ENCODE measurements at places on chromosomes 5 and 9.

DNA sequence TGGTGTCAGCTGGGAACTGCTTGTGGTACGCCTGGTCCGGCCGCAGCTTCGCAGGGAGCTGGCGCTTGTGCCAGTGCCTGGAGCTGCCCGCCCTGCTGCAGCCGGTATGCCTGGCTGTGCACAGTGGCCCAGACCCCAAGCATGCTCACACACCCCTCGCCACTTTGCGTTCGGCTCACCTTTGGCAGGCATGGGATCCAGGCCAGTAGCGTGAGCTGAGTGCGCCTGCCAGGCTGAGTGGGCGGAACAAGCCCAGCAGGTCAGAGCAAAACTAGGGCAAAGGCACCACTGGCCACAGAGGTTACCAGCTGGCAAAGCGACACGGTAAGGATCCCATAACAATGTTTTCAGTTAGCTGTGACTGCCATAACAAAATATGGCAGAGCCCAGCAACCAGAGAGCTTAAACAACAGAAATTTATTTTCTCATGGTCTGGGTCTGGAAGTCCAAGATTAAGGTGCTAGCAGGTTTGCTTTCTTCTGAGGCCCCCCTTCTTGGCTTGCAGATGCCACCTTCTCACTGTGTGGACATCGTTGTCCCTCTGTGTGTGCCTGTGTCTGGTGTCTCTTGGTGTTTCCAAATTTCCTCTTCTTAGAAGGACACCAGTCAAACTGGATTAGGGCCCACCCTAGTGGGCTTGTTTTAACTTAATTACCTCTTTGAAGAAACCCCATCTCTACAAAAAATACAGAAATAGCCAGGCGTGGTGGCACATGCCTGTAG, 61.6 kb downstream of the PSAT1 start:
- no peak for DNase-seq

GRCh38 chr5:32150366-32150765, 23.8 kb downstream of the GOLPH3 start:
- DNase-seq = no peak

GRCh38 chr9:93954434-93955061, 607 bp downstream of the BARX1 start:
- DNase-seq = no peak

DNA sequence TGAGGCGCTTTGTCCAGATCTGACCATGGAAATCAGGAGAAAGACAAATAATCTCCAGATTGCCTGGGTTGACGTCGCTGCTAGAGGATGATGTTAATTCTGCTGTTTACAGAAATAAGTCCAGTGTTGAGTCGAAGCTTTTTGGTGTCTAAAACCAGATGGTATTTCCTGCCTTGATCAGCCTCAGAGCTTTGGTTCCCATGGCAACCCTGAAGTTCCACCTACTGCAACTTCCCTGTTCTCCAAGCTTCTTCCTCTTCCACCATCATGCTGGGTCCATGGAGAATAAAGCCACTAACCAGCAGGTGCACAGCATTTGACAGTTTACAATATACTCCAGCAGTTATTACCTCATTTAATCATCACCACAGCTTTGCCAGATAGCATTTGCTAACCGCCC, 18.0 kb upstream of the GABBR2 start:
- DNase-seq = no peak

- peak; percentile 93 for DNase-seq
Observed at GRCh38 chr5:139710319-139711066, 62.3 kb downstream of the CXXC5 start.

DNA sequence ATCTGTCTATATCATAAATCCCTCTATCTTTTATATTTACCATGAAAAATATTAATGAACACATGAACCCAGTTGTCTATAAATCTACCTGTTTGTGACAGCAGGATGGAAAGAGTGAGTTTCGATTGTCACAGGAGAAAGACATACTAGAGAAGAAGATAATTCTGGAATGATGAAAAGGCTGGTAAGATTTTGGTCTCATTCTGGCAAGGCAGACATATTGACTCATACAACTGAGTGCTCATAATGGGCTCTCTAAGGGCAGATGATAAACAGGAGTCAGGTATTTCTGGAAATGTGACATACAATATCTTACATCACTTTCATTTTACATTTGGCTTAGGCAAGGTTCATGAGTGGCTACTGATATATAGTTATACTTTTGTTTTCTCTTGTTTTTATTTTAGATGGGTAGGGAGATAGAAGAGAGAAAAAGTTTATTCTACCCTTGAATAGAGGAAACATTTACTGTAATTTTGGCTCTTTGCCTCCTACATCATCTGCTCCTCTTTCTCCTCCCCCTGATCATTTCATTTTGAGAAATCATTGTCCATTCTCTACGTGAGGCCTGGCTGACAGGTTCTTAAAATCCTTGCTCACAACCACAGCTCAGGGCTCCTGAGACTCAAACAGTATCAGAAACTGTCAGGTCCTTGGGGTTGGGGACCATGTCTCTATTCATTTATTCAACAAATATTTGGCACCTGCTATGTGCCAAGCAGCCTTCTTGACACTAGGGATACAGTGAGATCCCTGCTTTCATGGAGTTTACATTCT, 14.4 kb downstream of the ELOVL7 start:
- no peak for DNase-seq

- no peak for DNase-seq
Observed at GRCh38 chr5:58094031-58094430, 365.9 kb downstream of the PLK2 start.

GRCh38 chr9:133581011-133581410, 28.2 kb downstream of the FAM163B start:
- no peak for DNase-seq

DNA sequence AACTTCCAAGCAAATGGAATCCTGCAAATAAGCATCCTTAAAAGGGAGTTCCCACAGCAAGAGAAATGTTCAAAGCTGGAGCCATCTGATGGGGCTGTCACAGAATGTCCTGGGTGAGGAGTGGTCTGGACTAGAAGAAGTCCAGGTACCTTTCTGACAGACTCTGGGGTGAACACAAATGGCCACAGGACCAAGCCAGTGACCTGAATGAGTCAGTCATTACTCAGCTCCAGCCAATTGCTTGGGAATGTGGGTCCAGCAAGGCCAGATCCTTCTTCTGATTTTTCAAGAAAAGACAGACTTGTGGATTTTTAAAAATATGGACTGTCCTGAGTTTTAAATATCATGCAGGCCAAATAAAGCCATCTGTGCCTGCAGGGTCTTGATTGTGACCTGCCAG, 30.1 kb downstream of the GALNT10 start:
- DNase-seq = no peak

DNA sequence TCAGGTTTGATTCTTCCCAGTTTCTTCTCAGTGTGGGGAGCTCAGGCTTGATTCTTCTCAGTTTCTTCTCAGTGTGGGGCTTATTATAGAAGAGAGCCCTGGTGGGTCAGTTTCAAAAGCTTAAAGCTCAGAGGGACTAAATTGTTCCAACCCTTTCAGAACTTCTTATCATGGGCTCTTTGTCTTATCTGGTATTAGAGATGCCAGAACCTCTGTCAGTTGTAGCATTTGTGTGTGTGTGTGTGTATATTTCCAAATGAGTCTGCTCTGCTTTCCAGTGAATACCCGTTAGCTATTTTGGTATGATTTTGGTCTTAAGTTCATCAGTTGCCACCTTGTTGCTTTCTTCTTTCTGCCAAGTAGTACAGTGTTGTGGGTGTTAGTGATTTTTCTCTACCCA, 21.8 kb downstream of the TMEM38B start:
- DNase-seq = no peak

DNA sequence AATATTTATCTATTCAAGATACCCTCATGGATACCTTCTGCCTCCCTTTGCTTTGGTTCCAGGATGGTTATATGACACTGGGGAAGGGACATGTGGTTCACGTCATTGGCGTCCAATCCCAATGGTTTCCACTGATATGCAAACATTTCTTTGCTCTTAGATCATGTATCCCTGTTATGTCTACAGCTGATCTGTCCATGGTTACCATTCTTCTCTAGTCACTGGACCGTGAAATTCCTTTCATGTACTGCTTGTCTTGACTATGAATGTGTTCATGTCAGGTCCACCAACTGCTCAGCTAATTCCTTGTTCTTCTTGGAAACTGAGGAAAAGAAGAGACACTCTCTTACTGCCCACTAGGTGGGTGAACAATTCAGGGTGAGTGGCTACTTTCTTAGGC, 391.1 kb upstream of the ZNF608 start:
- no peak for DNase-seq

GRCh38 chr5:176780176-176781053, 29.9 kb upstream of the UNC5A start:
- no peak for DNase-seq
